Thoracic aorta (tissue), 2 donors: ENCODE measurements at places on chromosomes 16 and 17.

GRCh38 chr16:11757671-11758545 lies 15.3 kb upstream of the TXNDC11 start:
- no peak for DNase-seq

GRCh38 chr16:75054556-75054947 lies 55.7 kb downstream of the ZNRF1 start:
- DNase-seq = no peak

DNA sequence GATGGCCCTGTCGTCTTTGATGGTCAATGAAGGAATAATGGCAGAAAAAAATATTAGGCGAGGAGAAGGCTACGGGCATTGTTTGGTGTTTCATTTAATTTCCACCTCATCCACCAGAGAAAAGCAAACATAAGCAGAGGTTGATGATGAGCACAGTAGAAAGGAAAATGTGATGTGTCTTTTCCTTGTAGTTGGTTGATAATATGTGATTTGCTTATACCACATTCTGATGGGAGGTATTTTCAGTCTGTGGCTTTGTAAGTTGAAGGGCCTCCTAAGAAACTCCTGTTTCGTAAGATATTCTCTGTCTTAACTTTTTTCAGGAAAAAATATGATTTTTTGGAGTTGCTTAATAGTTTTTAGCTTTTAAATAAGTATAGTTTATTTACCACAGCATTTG lies 215.7 kb downstream of the PRKCA start:
- DNase-seq = no peak

DNA sequence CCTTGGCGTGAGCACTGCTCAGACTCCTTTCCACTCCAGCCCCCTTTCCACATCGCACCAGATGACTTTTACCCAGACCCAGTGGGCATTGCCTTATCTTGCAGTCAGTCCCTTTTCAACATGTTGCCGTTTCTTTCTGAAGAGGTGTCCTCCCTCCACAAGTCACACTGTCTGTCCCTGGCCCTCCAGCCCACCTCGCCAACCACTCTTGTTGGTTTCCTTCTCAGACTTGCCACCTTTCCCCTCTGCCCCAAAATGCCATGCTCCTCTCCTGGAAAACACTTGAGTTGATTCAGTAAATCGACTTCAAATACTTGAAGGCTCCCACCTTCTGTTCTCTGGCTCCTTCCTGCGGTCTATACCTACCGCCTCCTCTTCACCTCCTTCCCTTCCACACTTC lies 7.5 kb upstream of the ADAM11 start:
- DNase-seq = no peak

DNA sequence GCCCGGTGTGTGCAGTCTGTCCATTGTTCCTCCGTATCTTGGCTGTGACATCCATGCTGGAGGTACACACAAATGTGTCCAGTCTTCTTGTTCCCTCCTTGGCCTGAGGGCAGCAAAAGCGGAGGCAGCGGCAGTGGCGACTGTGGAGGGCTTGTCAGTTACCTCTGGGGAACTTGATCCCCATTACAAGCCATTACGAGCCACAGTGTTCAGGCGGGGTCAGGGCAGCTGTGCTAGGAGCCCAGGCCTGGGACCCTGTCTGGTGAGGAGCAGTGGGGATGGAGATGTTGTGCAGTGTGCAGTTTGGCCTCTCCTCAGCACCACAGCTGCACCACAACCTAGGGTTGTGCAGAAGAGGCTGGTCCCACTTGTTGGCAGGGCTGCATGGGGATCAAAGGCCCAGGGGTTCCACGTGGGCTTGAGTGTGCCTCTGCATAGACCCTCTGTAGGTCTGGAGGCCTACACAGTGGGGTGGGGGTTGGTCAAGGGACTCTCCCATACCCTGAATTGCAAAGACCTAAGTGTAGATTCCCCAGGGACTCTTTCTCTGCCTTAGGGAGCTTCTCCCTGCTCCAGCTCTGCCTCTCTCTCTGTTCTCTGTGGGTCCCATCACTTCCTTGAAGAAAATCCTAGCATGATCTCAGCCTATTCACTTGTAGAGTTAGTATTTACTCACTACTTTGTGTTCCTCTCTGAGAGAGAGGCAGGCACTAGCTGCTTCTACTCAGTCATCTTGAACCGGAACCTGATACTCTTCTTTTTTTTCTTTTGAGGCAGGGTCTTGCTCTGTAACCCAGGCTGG lies 58.8 kb downstream of the SLFN11 start:
- DNase-seq = no peak

- no peak for DNase-seq
These were observed 10.4 kb downstream of the NCBP3 start for GRCh38 chr17:3835410-3836229.

DNA sequence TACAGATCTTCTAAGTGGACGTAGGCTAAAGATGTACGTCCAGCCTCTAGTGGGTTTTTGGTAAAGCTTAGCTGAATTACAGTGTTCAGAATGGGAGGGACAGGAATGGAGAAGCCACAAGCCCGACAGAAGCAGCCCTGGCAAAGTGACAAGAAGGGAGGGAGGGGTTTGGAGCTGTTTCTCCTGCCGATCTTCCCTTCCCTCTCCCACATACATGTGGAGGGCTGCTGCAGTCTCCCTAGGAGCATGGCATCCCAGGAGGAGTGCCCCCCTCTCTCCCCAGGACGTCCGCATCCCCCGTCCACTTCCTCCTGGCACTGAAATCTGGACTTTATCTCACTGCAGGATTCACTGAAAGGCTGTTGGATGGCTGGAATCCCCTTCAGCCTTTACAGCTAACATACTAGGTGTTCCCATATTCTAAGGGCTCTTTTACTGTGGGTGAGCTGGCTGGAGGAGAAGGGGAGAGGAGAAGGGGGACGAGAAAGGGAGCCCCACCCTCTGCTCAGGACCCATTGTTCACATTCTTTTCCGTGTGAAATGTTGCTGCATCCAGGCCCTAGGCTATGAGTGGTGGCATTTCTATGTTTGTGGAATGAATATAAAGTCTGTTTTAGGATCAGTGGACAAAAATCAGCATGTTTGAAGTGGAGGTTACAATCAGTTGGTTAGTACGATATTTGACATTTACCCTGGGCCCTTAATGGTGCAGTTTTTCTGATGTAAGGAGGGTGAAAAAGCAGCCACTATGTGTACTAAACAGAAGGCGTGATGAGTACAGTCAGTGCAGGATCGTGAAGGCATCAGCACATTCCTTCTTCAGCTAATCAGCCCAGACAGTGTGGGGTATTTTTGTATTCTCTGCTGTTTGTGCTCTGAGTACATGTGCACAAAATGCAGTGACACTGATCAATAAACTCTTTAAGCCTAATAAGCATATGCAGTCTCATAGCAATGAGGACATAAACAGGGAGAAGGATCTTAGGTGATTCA lies 94.6 kb downstream of the SPECC1 start:
- no peak for DNase-seq

GRCh38 chr17:76497979-76498875 lies 3.0 kb downstream of the RHBDF2 start:
- DNase-seq = peak; percentile 38

GRCh38 chr16:69123910-69124309 lies 8.5 kb downstream of the CHTF8 start:
- no peak for DNase-seq

DNA sequence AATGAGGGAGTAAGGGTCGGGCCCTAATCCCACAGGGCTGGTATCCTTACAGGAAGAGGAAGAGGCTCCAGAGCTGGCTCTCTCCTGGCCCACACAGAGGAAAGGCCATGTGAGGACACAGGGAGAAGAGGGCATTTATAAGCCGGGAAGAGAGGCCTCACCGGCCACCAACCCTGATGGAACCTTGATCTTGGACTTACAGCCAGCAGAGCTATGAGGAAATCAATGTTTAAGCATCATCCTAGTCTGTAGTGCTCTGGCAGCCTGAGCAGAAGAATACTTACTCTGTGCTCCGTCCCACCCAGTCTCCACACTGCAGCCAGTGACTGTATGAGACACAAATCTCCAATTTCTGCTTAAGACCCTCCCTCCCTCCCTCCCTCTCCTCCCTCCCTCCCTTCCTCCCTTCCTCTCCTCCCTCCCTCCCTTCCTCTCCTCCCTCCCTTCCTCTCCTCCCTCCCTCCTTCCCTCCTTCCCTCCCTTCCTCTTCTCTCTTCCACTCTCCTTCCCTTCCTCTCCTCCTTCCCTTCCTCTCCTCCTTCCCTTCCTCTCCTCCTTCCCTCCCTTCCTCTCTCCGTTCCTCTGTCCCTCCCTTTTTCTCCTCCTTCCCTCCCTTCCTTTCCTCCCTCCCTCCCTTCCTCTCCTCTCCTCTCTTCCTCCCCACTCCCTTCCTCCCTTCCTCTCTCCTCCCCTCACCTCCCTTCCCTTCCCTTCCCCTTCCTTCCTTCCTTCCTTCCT lies 8.9 kb upstream of the TMEM220 start:
- DNase-seq = no peak
